Bladder microvascular endothelial cell (primary cell): ENCODE measurements at places on chromosomes 1 and 21. TPM values are rescaled to one million over a fixed set of nuclear protein-coding genes. Genes with fewer than 3 reads are reported as not detected.

Gene MAP3K6
- 7.4 and 7.9 TPM in 2 replicates for total RNA-seq

Gene FCRL2
- total RNA-seq = not detected in 2 replicates

Gene ERG
- 39.3 and 145 TPM in 2 replicates for total RNA-seq

Gene CASQ1
- total RNA-seq = not detected in 2 replicates
